Iris pigment epithelial cell (primary cell): ENCODE measurements at places on chromosomes 6 and 20.

- DNase-seq: peak; percentile 90
Observed at GRCh38 chr6:111750753-111751673, 122.2 kb downstream of the FYN start.

DNA sequence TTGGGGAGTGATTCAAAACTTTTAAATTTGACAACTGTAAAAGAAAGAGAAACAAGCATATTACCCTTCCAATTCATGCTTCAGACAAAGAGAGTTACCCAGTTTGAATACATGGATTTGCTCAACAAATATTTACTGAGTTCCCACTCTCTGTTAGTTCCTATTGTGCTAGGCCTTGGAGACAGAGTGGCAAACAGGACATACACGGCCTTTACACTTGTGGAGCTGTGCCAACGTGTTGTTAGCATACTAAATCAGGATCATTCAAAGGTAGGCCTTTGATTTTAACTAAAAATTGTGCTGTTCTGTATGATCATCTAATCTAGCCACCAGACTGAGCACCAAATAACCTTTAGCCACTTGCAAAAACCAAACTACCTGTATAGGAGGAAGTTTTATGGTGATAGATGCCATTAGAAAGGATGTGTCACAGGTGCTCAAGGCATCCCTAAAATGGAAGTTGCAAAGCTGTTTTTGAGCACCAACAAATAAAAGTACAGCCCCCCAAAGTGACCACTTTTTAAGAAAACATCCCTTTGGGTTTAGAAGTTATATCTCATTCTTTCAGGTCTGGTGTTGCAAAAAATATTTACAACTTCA lies 84.5 kb downstream of the CHD6 start:
- DNase-seq: no peak

- no peak for DNase-seq
Observed at GRCh38 chr6:98644063-98644462, 190.3 kb upstream of the POU3F2 start.

DNA sequence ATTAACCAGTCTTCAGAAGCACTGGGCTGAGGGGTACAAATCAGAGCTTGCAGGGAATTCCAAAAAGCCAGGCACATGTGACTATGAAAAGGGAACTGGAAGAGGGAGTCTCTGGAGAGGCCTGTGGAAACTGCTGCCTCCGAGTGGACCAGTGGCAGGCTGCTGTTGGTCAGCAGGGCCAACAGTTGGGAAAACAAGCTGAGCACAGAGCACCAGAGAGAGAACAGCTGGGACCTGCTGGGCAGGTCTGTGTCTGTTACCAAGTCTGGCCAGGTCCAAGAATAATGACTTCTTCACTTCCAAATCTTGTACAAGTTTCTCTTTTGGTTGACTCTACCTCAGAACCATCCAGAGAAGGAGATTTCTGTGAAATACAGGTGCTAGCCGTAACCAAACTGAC lies 81.4 kb downstream of the LIN28B start:
- DNase-seq: no peak

- no peak for DNase-seq
Observed at GRCh38 chr20:48530957-48531356, 296.8 kb downstream of the PREX1 start.

DNA sequence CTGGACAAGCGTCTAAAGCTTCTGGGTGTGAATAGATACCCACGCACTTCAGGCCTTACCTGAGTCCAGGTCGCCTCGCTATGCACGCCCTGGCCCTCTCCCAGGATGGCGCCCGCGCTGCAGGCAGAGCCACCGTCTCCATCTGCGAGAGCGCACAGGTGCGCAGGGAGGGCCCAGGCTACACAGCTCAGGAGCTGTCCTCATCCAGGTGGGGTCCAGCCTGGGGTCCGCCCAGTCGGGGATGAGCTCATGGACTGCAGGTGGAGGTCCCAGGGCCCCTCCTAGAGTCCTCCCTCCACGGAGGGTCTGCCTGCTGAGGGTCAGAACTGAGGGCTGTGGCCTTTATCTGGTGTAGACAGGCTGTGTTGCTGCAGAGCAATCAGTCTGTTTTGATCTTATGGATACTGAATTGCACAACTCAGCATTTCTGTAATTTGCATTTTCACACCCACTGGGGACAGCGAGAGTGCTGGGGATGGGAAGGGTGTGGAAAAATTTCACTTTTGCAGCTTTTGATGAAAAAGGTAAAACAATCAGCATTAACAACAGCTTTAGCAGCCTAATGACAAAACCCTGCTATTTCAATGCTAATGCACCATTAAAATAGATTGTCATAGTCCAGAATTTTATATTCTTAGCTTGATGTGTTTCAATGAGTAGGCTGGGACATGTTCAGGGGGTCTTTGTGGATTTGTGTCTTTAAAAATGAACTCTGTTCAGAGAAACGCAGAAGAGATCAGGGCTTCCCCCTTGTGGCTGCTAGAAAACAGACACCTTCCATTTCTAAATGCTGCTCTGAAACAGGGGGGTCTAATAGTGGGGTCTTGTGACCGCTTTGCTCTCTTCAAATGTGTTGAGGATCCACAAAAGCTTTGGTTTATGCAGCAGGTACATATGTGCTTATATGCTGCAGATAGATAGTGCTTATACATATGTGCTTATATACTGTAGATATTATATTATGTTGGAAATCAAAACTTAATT lies 77.8 kb upstream of the PHACTR3 start:
- DNase-seq: peak; percentile 8

GRCh38 chr20:1539816-1540419 lies 17.6 kb downstream of the SIRPD start:
- no peak for DNase-seq

DNA sequence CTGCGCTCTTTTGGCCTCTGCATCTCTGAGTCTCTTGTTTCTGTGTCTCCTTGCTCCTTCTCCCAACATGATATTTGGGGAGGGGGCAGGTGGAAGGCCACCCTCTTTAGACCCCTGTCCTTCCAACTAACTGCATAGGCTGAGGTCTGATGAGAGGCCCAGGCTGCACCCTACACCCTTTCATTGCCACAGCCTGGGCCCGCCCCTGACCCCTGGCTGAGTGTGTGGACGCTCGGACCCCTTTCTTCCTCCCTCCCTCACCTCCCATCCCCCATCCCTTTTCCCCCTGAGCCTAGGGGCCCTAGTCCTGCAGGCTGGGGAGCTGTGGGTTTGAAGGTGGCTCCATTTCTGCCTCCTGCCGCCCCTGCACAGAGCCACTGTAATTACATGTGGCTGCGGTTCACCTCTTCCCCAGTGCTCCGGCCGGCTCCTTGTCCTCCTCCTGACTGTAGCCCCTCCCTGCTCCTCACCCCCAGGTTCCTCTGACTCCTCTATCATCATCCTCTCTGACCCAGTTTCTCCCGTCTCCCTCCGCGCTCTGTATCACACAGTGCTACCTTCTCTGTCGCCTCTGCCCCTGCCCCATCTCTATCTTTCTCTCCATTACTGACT lies 6.8 kb downstream of the MDFI start:
- DNase-seq: no peak

- DNase-seq: peak; percentile 76
Observed at GRCh38 chr6:14728396-14729024, 517.4 kb upstream of the JARID2 start.

- DNase-seq: no peak
Observed at GRCh38 chr6:9810286-9810685, 604.6 kb downstream of the TFAP2A start.

DNA sequence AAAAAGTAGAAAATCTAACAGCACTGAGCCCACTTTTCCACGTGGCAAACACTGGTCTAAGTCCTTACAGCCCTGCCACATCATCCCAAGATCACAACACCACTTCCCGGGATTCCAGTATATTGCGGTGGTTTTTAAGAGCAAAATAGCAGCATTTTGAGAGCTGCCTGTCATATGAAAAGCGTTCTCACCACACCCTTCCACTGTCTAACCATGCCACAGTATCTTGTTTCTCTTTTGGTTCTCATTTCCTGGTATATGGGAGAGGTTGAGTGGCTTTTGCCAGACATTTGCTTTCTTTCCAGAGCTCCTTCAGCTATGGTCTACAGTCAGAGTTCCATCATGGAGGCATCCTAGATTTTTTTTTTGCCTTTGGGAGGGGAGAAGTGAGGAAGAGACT lies 243.0 kb downstream of the TSHZ2 start:
- DNase-seq: no peak

GRCh38 chr6:23523771-23524170 lies 602.2 kb upstream of the NRSN1 start:
- DNase-seq: no peak

GRCh38 chr6:132410830-132411229 lies 9.6 kb upstream of the MOXD1 start:
- no peak for DNase-seq

GRCh38 chr6:31794866-31795615 lies 511 bp downstream of the VARS1 start:
- peak; percentile 59 for DNase-seq

GRCh38 chr6:16049168-16049567 lies 79.7 kb upstream of the MYLIP start:
- DNase-seq: peak; percentile 29

- no peak for DNase-seq
Observed at GRCh38 chr20:36421641-36422040, 115.5 kb downstream of the DLGAP4 start.

DNA sequence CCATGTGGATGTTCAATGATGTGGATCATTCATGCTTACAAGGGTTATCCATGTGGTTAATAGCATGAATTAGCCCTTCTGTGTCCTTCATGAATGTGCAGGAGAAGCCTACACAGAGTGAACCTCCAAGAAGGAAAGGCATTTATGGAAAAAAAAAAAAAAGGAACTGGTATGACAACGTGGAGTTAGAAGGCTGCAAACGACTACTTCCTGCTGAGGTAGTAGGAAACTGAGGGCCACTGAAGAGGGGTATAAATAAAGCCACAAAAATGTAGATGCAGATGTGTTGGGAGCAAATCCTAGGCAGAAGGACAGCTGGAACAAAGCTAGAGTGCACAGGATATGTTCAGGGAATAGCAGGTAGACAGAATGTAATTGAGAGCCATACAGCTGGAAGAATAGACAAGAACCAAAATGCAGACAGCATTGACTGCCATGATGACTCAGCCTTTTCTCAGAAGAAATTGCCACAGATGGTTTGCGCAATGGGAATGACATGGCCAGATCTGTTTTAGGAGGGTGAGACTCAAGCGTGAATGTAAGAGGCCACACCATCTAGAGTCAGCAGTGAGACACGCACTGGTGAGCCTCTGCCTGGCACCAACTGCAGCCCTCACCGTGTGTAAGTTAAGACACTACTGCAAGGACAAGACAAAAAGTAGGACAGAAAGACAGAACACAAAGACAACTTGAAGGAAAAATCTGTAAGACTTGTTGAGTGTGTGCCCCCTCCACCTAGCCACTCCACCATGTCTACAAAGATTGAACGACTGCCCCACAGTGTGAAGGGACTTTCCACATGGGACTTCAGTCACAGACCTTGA lies 79.8 kb downstream of the KIF13A start:
- DNase-seq: peak; percentile 99

DNA sequence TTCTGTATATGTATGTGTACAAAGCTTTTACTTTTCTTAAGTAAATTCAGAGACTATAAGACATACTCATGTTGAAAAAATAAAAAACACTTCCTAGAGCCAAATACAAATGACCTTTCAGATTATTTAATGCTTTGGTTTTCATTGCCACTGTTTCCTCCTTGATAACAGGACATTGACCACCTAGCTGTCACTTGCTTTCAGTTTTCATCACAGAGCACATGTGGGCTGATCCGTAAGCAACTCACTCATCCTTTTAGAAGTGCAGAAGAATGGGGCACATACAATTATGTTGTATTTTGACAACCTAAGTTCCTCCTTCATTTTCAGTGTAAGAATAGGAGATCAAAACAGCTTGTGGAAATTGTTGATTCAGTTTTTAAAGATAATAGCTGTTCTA lies 6.2 kb downstream of the ZBTB2 start:
- DNase-seq: no peak

- DNase-seq: no peak
Observed at GRCh38 chr6:16146028-16146427, 17.1 kb downstream of the MYLIP start.

- DNase-seq: no peak
Observed at GRCh38 chr20:50317609-50318008, 127.0 kb downstream of the CEBPB start.

- peak; percentile 84 for DNase-seq
Observed at GRCh38 chr6:2245103-2245876, at the start of gene GMDS. GMDS (minus strand) TSS chr6:2245605.

DNA sequence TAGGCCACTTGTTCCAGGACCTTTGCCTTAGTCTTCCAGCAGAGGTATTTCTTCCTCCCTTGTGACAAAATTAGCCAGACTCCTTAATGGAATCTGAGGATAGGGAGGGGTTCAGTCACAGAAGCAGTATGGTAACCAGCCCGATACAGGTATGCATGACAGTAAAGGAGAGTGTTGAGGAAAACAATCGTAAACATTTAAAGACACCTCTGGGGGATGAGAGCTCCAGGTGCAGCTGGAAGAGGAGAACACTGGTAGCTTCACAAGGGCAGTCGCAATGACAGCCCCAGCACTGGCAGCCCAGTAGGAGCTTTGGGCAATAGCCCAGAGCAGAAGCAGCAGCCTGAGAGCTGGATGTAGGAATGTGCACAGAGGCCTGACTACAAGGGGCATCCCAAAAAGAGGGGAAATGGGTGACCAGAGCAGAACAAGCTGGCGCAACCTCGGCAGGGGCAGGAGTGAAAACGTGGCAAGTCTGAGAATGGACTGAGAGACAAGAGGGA lies 344.9 kb upstream of the JAG1 start:
- no peak for DNase-seq

DNA sequence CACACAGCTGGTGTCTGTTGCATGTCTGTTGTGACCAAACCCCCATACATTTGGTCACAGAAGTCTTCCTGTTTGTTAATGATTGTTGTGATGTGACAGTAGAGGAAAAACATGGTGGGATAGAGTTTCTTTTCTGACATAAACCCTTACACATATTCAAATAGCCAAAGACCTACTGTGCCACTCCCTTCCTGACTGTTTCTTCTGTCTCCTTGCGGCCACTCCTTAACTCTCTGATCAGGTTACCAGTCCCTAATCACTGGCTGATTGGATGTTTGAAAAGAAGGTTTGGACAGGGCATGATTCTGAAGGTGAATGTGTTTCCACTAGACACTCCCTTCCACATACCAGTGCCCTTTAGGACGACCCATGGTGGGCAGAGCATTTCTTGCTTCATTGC lies 101.2 kb downstream of the SCP2D1 start:
- no peak for DNase-seq

GRCh38 chr6:30490026-30490876 lies 942 bp downstream of the HLA-E start:
- peak; percentile 69 for DNase-seq

- DNase-seq: no peak
Observed at GRCh38 chr6:169199625-169200335, 53.9 kb downstream of the THBS2 start.

DNA sequence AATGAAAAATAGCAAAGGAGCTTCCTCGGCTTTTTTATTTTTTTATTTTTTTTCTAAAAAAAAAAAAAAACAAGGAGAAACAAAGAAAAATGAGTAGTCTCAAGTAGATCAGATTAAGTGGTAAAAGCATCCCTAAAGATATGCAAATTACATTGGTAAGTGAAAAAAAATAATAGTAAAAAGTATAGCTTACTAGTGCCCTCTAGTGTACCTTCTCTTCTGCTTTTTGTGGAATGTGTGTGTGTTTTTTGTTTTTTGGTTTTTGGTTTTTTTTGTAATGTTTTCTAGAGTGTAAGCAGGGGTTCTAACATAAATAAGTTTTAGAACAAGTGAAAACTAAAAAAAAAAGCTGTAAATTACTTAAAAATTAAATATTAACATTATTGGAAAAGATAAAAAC lies 1062.0 kb downstream of the HACE1 start:
- DNase-seq: peak; percentile 0

GRCh38 chr20:23928788-23929187 lies 49.2 kb upstream of the CST5 start:
- DNase-seq: no peak
